ENCODE measurements at places on chromosomes 5 and 9. TPM values are rescaled to one million over a fixed set of nuclear protein-coding genes. Genes with fewer than 3 reads are reported as not detected.

- DNase-seq = no peak
Measured at GRCh38 chr5:42870882-42871418, 59.3 kb upstream of the SELENOP start.

- DNase-seq = no peak
Measured at GRCh38 chr5:6770826-6771607, 57.8 kb downstream of the TENT4A start.

ERAP2 gene
- 67.7 TPM for total RNA-seq

DNA sequence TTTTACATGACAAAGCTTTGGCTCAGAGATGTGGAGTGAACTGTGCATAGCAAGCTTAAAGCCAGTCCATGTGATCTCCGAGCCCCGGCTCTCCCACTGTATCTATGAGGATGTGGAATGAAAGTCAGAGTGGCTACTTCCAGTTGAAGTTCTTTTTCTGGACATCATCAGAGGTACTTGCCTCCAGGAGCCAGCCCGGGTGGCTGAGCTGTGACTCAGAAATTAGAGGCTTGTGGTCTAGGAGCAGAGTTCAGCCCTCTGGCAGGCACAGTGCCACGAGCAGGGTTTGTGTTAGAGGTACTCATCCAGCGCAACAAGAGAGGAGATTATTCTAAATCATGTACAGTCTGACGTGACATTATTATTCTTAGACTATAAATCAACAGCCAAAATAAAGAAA, 322.5 kb downstream of the CDK5RAP2 start:
- no peak for DNase-seq

ADAMTS12 gene
- total RNA-seq = 1.2 TPM

DNA sequence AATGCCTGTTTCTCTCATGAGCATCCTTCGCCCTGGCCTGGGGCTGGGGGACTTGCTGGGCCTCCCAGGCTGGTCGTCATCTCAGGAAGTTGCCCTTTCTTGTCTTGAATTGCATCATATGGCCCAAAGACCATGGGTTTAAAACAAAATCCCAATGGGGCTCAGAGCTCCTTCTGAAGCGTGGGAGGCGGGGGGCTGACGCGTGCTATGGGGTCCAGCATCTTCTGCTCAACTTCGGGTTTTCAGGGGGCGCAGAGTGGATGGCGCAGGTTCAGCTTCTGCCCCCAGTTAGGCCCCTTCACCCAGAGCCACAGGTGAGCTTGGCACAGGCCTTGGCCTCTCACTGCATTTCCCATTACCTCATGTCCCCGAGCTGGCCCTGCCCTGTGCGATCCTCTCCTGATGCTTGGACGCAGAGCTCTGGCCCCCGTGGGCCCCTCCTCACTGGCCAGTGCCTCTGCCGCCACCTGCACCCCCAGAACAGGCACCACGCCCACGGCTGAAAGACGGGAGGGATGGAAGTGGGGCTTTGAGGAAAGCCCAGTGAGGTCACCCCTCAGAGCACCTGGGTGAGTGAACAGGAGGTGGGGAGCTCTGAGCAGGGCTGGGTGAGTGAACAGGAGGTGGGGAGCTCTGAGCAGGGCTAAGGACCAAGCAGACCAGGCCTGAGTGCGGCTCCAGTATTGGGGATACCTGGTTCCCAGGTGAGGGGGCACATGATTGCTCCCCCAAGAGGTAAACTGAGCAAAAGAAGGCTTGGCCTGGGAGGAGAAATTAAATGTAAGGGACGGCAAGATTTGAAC, 56.0 kb downstream of the TRIP13 start:
- no peak for DNase-seq

DNA sequence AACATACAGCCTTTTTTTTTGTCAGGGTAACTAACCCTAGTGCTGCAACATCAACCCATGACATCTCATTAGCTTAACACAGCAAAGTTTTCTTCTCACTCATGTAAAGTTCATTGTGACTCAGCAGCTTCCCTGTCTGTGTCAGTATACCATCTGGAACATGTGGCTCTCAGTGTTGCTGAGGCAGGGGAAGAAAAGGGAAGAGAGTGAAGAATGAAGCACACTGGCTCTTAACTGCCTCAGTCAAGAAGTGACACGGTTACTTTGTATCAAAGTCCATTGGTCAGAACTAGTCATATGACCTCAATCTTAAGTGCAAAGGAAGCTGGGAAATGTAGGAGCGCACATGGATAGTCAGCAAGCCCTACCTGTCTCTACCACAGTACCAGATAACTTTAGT, 185.0 kb upstream of the ELL2 start:
- no peak for DNase-seq

GRCh38 chr9:128724744-128725211, 851 bp upstream of the ZDHHC12 start:
- DNase-seq = peak; percentile 40
